ENCODE measurements at places on chromosomes 13 and 19.

DNA sequence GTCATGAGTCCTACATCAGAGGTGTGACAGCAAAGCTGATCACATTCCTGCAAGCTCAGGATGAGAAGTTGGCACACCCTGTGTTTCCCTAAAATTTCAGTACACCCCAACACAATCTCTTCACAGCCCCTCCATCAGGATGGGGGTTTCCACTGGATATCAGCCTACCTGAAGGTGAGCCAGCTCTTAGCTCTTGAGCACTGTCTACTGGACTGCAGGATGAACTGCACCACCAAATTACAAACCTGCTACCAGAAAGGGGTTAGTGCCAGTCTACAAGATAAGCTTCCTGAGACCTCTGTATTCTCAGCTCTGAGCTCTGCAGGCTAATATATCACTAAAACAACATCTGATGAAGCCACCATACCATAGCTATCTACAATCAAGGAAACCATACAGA, 1616.2 kb upstream of the SPRY2 start:
- peak; percentile 14 for DNase-seq

DNA sequence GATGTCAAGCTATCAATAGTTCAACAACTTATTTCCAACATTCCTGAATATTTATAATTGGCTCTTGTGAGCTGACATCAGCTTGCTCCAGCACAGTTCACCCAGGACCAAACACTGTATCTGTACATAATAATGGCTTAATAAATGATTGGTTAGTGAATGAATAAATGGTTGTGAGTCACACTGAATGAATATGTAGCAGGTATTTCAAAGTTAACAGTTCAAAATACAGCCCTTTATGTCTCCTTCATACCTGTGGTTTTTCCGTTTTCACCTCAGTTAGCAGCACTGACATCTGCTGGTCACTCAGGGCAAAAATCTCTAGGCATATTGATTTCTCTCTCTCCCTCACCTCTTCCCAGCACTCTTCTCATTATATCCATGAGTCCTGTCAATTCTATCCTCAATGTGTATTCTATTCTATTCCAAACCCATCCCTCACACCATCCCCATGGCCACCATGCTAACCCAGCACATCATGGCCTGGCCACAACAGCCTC, 76.3 kb downstream of the PEG3 start:
- no peak for DNase-seq

- DNase-seq = peak; percentile 81
Observed at GRCh38 chr19:37997911-37998344, 90.9 kb downstream of the SIPA1L3 start.

- DNase-seq = no peak
Observed at GRCh38 chr19:13623716-13624710, 117.7 kb upstream of the CACNA1A start.

- no peak for DNase-seq
Observed at GRCh38 chr13:111482126-111482525, 161.7 kb downstream of the TEX29 start.

DNA sequence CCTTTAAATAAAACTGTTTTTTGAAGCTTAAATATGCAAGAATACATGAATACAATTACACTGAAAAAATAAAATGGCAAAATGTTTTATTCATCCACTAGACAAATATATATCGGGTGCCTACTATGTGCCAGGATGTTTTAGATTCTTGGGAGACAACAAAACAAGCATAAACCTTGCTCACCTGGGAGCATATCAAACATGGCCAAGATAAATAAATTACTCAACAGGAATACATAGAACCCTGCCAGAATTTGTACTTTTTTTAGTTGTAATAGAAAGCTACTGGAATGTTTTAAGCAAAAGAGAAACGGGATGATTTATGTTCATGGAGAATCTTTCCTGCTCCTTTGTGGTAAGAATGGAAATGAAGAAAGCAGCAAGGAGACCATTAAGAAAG, 2358.5 kb upstream of the PCDH20 start:
- no peak for DNase-seq

DNA sequence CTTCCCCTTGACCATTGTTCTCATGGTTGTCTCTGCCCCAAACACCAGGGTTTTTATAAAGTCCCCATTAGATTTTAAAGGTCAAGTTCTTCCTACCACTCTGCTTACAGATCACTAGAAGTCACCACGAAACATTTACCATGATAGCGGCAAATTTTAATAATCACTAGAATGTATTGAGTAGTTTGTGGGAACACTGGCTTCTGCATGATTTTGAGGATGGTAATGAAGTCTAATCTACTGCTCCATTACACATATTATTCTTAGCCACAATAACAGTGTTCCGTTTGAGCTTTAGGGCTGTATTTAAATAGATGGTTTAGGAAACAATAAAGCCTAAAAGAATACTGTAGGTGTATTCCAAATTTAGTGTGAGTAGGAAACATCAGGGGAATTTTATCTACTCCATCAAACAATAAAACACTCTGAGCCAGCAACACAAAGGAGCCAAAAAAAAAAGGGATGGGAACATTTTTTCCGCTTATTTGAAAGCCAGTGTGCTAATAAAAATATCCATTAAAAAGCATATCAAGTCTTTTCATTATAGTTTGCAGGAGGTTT, 49.7 kb downstream of the KLF12 start:
- no peak for DNase-seq

GRCh38 chr13:77544355-77544754, 8.8 kb downstream of the SCEL start:
- DNase-seq = peak; percentile 38

- no peak for DNase-seq
Observed at GRCh38 chr13:105107781-105108180, 1427.7 kb downstream of the EFNB2 start.

DNA sequence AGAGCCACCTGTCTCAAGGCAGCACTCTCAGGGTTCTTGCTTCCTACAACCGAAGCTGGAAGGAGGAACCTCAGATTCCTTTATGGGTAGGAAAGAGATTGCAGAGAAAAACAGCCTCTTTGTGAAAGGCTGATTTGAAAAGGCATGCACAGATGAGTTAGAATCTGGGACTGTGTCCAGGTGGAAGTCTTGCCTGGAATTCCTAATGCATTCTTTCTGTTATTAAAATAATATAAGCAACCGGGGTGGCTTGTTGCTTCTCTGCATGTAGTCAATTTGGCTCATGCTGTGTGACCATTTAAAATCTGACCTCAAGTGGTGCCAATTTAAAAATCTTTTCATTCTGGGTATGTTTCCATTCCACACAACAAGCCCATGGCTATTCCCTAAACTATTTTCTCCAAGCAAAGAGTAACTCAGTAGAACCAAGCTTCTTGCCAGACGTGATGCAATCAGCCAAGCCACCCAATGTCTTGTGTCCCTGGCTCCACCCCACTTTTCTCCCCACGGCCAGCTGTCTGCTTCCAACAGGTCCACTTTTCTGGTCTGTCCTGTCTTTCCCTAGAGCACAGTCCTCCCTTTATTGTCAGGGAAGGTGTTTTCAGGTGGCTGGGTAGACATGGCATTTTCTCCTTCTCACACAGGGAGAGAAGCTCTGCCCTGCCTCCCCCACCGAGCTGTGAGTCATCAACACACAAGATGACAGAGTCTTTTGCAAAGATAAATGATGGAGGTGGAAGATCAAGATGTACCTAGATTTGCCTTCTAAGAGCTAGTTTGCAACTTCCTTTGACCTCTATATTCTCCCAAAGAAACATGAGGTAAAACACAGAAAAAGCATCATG, 394.3 kb downstream of the FOXO1 start:
- no peak for DNase-seq

DNA sequence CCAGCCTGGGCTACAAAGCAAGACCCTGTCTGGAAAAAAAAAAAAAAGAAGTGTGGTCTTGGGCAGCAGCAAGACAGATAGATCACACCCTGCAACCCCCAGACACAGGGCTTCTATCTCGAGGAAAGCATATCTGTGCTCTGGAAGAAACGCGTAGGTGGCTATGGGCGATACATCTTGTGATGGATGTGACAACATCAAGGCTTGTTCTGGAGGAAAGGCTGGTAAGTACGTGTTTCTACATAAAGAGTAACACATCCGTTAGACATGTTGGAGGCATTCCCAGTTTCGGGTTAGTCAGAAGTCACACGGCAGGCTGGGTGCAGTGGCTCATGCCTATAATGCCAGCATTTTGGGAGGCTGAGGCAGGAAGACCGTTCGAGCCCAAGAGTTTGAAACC, 6.6 kb upstream of the DHDH start:
- peak; percentile 83 for DNase-seq

DNA sequence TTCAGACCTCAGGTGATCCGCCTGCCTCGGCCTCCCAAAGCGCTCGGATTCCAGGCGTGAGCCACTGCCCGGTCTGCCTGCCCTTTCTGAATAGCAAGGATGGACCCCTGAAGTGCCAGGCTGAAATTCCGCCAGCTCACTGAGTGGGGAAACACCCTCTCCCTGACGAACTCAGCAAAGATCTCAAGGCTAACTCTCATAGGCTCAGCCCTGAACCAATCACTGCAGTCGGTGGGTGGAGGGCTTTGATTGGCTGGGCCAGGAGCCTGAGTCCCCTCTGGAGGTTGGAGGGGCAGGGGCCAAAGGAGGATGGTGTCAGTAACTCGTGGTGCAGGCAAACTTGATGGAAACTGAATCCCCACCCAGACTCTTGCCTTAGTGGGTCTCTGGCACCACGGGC, 11.2 kb upstream of the COMP start:
- DNase-seq = no peak

GRCh38 chr13:98325724-98326123, 148.7 kb upstream of the RNF113B start:
- no peak for DNase-seq
